ENCODE measurements at places on chromosomes 4 and X.

DNA sequence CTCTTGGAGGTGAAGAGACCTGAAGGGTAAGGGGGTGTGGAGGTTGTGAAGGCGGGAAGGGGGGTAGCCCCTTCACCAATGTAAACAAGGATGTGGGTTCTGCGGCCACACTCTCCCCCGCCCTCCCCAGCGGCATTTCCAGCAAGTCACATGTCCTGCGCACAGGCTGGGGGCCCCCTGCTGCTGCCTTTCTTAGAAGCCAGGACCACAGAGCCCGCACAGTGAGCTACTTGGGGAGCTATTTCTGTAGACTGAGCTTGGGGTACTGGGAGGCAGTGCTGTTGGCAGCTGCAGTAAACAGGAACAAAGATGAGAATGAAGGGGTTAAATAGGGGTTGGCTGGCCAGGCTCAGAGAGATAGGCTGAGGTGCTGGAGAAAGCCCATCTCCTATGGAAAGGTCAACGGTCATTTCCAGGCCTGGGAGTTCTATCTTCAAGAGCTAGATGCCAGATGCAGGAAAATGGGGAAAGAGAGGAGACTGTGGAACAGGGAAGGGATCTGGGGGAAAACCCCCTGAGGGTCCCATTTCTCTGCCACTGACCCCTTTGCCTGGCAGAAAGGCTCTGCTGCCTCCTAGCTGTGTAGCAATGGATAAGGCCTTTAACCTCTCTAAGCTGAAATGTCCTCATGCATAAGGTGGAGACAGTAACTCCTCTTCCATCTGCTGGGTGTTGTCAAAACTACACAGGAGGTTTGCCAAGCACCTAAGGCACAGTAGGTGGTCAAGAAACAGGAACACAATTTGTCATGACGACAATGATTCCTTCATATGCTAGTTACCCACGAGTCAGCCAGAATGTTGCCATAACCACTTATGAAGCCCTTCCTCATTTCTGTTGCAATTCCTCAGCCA lies 18.5 kb upstream of the PIM2 start:
- DNase-seq: peak; percentile 92

DNA sequence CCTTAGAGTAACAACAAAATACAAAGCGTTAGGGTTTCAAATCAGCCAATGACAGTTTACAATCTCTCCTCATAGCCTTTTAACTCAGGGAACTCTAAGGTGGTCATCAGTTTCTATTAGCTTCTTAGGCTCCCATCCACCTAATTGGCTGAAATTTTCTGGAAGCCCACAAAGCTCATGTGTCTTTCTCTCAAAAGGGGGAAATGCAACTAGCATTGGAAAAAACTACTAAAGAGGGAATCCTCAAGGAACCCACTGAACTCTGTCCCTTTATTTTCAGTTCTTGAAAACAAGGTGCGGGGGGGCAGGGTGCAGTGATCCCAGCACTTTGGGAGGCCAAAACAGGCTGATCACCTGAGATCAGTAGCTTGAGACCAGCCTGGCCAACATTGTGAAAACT lies 56.4 kb downstream of the PDGFC start:
- no peak for DNase-seq

DNA sequence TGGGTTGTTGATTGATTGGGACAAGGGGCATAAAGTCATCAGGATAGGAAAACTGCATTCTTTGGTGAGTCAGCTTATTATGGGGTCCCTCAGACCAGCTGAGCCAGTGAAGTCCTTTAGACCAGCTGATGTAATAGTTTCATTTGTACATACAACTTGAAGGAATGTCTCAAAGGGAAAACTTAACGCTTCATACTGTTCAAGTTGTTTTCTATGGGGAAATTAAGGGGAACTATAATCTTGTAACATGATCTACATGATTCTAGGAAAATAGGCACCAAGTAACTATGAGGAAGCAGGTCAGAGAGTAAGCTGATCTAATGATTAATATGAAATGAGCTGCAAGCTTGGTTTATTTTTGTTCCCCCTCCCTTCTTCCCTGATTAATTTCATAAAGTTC lies 175.1 kb upstream of the GRID2 start:
- no peak for DNase-seq

- no peak for DNase-seq
Measured at GRCh38 chr4:111434586-111434985, 710.7 kb upstream of the FAM241A start.

GRCh38 chrX:57379296-57379695 lies 92.8 kb downstream of the FAAH2 start:
- no peak for DNase-seq

DNA sequence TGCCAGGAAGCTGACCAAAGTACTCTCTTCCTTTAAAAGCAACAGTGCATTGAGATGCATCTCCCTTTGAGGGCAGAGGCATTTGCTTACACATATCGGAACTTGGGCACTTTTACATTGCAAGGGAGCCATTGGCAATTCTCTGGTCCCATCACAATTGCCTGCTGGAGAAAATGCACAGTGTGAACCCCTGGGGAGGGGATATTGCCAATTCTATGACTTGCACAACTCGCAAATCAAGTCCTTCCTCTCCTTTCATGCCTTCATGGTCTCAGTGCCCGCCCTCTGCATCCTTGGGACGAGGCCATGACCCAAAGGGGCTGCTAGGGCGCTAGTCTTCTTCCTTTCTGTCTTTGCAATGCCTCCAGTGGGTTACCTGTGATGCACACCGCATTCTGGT lies 14.9 kb upstream of the PDZD4 start:
- no peak for DNase-seq

DNA sequence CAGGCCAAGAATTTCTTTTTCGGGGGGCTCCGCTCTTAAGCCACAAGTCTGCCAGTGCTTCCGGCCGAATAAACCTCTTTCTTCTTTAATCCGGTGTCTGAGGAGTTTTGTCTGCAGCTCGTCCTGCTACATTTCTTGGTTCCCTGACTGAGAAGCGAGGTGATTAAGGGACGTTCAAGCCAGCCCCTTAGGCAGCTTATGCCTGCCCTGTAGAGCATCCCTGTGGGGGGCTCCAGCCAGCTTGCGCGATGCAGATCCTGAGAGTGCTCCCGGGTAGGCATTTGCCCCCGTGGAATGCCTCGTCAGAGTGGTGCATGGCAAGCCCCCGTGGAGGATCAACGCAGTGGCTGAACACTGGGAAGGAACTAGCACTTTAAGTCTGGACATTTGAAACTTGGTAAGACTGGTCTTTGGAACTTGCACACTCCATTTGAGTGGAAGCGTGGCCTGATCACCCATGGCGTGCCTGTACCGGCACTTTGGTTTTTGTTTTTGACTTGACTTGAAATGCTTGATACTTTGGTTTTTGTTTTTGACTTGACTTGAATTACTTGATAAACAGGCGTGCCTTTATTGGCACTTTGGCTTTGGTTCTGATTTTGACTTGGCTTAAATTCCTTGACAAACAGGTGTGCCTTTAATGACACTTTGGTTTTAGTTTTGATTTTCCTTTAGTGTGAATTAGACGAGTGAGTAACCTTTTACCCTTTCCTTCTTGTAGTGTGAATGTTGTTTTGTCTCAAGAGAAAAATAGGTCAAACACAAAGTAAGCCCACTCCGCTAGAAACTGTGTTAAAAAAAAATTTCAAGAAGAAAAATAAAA lies 6.1 kb downstream of the ACOX3 start:
- no peak for DNase-seq

- DNase-seq: no peak
Measured at GRCh38 chrX:110042496-110042895, 39.6 kb downstream of the TMEM164 start.

GRCh38 chrX:32118832-32119231 lies 1047.0 kb upstream of the FTHL17 start:
- DNase-seq: no peak

All from natural killer cell (primary cell).